ENCODE measurements at places on chromosomes 5 and 9. TPM values are rescaled to one million over a fixed set of nuclear protein-coding genes. Genes with fewer than 3 reads are reported as not detected.

Gene MARVELD2
- 0.40 TPM for total RNA-seq

GRCh38 chr5:140106805-140107311, 7.1 kb upstream of the PURA start:
- DNase-seq: no peak

GRCh38 chr5:115097236-115097635, 72.5 kb downstream of the TRIM36 start:
- no peak for DNase-seq

GRCh38 chr5:12985142-12985541, 959.3 kb downstream of the DNAH5 start:
- DNase-seq: no peak

DNA sequence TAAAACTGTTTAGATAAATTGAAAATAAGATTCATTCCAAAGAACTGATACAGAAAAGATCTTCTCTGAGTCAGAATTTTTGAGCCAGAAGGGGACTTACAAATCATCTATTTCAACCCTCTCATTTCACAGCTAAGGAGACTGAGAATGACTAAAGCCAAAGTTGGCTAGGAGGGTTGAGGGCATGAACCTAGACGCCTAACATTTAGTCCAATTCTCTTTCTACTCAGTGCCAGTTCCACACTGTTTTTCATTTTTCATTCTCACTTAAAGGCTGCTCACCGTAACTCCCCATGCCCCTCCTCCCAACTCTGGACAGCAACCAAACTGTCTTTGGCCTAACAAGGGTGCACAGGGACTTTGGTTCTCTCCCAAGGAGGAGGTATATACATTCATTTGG, 364.0 kb downstream of the NDUFS4 start:
- DNase-seq: no peak

- DNase-seq: no peak
These were observed 43.3 kb upstream of the SLCO6A1 start for GRCh38 chr5:102542057-102542456.
